D341Med (cell line): ENCODE measurements at places on chromosomes 3 and 15.

DNA sequence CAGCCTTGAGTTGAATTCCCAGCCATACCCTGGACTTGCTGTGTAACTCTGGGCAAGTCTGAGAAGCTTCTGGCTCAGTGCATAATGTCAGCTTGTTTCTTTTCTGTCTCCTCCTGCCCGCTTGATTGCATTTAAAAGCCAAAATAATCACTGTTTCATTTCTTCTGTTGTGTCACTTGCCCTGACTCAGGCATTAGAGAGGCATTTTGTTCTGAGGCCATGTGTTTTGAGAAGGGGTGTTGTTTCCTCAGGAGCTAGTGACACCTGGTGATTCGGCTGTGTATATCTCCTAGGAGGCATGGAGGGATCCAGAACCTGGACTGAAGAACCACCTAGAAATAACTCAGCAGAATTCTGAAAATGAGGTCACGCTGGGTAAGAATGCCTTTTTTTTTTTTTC is 16.0 kb downstream of the WDR73 start:
- DNase-seq = no peak

GRCh38 chr3:186979852-186980251 is 49.5 kb downstream of the ST6GAL1 start:
- DNase-seq = no peak

DNA sequence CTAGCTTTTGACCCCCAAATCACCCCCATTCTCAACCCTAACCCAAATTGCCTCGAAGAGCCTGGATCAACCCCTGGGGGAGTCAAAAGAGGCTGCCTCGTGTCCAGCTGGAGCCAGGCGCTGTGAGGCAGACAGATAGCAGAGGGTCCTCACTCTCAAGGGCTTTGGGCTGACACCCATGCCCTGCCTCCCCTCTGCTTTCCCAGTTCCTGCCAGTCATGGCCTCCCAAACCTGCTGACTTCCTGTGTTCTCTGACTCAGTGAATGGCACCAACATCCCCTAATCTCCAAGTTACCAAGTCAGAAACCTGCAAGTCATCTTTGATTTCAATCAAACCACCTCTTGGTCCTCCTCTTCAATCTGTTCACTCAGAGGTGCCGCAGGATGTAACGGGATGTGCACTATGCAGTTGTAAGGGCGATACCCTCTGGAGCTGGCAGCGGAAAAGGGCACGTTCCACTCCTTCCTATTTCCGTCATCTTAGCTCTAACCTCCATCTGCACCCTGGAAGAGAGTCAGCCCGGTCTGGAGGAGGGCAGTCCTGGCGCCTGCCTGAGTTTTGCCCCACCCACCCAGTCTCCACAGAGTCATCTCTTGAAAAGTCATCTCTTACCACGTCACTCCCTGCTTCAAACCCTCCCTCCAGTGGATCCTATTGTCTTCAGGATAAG is 52.4 kb upstream of the FAM174B start:
- no peak for DNase-seq

GRCh38 chr15:65998486-65998885 is 129.2 kb downstream of the RAB11A start:
- DNase-seq = no peak

DNA sequence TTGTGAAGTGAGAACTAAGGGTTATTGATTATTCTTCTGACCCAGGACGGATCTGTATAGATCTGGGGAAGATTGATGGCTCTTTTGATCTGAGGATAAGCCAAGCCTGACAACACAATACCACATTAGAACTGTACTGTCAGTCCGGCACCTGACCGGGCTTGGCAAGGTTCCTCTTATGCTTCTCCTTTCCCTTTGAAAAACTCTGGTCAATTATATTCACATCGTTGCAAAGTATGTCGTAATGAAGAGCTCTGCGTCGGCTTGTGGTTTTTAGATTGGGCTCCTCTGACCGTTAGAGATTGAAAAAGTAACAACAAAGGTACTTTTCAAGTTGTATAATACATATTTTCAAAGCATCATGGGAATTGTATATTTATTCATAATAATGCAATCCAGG is 389.8 kb downstream of the NR2F2 start:
- DNase-seq = no peak

GRCh38 chr3:35241236-35241635 is 398.1 kb upstream of the ARPP21 start:
- no peak for DNase-seq

- no peak for DNase-seq
Measured at GRCh38 chr3:125220727-125221429, 8.3 kb upstream of the SLC12A8 start.

DNA sequence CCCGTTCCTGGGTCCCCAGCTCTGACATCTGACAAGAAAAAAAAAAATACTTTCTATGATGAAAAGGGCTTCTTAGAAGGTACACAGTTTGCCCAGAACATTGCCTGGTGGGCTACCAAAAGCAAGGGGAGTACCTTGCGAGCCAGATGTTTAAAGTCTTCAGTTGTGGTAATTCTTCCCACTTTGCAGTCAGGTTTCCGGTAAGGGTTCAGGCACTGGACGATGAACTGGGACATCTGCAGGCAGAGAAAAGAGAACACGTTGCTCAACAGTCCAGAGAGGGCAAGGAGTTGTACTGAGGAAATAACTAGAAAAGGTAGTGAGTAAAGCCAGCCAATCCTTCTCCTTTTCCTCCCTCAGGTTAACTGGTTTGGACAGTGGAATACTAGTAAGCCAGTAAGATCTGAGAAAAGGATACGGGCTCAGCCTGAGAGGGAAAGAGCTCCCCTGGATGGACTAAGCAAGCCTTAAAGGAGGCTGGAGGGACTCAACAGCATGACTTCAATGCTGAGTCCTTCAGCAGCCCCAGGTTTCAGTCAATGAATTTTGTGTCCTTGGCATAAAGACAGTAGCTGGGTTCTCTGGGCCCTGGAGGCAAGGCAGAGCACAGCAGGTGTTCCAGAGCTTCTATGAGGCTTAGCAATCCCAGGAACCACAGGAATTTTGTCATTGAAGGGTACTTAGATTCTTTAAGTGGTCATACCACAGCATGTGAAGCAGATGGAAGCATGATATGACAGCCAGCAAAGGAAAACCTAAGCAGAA is 38.2 kb downstream of the NBEAL2 start:
- no peak for DNase-seq

DNA sequence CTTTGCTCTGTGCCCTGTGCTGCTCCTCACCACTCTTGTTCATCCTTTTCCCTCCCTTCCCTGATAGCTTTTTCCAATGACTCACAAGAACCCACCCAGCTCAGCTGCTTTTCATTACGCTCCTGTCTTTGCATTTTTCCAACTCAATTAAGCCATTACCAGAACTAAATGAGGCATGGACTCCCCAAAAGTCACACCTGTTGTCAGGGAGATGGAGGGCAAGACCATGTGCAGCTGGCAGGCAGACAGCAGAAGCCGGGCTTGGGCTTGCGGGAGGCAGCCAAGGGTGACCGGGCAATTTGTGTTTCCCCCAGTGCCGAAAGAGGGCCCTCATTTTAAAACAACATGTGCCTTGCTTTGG is 64.3 kb downstream of the CASR start:
- no peak for DNase-seq

DNA sequence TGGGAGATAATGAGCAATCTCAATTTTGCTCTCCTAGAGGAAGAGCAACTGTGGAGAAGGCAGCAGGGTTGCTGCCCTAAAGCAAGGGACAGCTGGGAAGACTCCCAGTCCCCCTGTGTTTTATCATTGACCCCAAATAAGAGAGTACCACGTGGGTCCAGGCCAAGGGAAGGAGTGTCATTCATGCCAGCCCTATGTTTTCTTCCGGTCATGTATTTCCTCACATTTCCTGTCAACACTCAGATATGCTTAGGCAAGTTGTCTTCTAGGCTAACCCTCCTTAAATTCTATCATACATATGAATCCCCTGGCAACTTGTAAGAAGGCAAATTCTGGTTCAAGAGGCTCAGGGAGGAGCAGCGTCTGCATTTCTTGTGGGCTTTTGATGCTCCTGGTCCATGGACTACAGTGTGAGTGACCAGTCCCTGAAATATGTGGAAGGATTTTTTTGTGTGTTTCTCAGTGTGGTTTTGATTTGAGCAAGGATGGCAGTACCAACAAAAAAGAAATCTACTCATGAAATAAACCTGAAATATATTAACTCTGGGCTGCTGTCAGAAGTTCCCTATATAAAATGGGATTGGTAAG is 31.9 kb upstream of the RPP14 start:
- no peak for DNase-seq

GRCh38 chr3:77618686-77619085 is 578.8 kb downstream of the ROBO2 start:
- no peak for DNase-seq

- no peak for DNase-seq
Measured at GRCh38 chr3:7744850-7745249, 756.8 kb upstream of the LMCD1 start.

- no peak for DNase-seq
Measured at GRCh38 chr3:155339052-155339451, 45.6 kb upstream of the STRIT1 start.

DNA sequence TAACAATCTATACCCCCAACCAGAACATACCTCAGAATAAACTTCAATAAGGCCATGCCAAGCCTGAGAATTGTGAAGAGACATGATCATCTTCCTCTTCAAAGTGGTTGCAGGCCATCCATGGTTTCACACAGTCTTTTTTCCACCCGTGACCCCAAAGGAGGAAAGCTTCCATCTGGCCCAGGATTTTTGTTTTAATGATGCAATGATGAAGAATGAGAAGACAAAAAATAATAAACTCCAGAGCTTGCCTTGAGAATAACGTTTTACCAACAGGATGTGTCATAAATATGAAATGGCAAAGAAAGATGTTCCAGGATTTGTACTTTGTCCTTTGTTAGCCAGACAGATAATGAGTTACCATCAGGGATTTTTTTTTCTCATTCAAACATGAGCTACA is 201.9 kb downstream of the WNT5A start:
- DNase-seq = no peak

- no peak for DNase-seq
Measured at GRCh38 chr3:78642226-78643035, 1125.4 kb downstream of the ROBO1 start.

GRCh38 chr3:23811919-23812318 is 6.2 kb downstream of the UBE2E1 start:
- DNase-seq = no peak

GRCh38 chr3:32593903-32594525 is 23.4 kb upstream of the DYNC1LI1 start:
- DNase-seq = no peak

DNA sequence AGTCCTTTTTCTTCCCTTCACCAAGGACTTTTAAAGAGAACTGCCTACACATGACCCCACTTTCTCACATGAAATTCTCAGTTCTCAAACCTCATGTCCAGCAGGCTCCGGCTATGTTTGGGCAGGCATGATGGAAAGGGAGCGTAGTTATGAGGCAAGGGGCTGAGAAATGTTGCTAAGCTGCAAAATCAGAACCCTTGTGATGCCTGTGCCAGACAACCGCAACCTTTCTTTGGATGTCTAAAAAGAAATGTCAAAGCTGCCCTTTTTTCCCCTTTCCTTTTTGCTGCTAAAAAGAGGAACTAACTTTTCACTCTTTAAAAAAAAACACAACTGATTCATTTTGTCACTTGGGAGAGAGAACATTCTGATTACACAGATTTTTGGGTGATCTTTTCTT is 19.2 kb downstream of the GNB4 start:
- DNase-seq = no peak

- no peak for DNase-seq
Measured at GRCh38 chr15:41992803-41993190, 20.4 kb upstream of the EHD4 start.

DNA sequence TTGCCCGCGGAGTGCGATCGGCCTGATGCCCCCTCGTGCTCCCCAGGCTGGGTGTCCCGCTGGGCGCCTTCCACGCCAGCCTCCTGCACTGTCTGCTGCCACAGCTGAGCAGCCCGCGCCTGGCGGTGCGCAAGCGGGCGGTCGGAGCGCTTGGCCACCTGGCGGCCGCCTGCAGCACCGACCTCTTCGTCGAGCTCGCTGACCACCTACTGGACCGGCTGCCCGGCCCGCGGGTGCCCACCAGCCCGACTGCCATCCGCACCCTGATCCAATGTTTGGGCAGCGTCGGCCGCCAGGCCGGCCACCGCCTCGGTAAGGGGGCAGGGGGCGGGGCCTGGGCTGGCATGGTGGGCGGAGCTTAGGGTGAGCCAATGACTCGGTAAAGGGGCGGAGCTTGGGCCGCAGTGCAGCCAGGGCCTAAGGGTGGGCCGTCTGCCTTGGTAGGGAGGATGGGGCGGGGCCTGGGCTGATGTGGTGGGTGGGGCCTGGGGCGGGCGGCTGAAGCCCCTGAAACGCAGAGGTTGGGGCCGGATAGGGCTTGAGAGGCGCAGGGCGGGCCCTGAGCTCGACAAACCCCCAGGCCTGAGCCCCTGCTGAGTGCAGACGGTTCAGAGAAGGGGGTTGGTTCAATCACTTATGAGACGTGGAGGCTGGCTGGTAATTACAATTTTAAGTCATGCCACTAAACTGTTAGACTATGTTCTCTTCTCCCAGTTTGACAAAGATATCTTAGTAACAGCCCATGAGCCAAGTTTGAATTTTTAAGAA is 13.7 kb downstream of the CAND2 start:
- peak; percentile 99 for DNase-seq

DNA sequence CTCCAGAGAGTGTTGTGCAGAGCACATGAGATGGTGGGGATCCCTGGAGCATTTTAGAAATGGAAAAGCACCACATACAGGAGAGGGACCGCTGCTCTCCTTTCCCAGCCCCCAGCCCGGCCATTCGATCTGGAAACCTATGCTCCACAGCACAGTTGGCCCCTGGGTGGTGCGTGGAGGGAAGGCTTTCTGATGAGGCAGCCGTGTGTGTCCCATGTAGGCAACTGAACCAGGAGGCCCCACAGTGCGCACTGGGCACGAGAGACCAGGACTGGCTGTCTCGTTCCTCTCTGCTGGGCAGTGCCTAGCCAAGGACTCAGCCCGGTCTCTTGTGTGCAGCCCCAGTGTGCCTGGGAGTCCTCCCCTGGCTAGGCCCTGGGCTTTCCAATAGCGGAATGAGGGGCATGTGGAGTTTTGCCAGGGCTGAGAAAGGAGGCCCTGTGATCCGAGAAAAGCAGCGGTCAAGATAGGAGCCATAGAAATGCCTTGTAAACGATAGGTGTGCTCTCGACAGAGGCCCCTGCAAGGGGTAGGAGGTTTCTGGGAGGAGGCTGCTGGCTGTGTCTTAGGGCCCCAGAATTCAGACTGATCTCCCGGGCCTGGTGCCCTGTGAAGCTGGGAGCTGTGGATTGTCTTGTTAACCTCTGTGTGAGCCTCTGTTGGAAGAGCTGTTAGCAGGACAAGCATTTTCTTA is 39.0 kb downstream of the CHDH start:
- no peak for DNase-seq

GRCh38 chr3:183466575-183466974 is 38.2 kb upstream of the MCF2L2 start:
- DNase-seq = no peak

GRCh38 chr15:45734260-45734711 is 99.5 kb downstream of the SQOR start:
- DNase-seq = no peak

- DNase-seq = peak; percentile 72
Measured at GRCh38 chr3:151168269-151169094, 34.5 kb downstream of the GPR171 start.

DNA sequence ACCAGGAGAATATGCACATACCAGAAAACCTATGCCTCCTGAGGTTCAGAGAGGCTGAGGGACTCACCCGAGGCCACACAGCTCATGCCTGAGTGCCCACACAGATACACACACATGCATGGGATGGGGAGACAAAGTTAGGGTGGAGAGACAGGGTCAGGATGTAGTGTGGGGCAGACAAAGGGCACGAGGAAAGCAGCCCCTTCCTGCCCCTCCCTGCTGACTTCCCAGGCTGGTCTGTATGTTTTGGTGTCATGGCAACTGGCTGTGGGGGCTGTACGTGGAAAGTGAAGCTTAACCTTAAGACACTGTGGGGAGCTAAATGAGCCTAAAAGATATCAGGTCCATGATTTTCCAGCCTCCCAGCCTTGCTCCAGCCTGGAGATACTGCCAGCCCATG is 57.8 kb downstream of the EPHB3 start:
- no peak for DNase-seq
